H1 (cell line): ENCODE measurements at places on chromosomes 1 and 21. TPM values are rescaled to one million over a fixed set of nuclear protein-coding genes. Genes with fewer than 3 reads are reported as not detected.
A peak's percentile ranks its signal among the peaks of the same experiment; 100 is the strongest.

Gene HPCA
- 0.70 and 0.78 TPM in 2 replicates for polyA plus RNA-seq

Gene GPR25
- polyA plus RNA-seq, result not detected in 2 replicates

Gene ITGB2
- 0.63 and 0.89 TPM in 2 replicates for polyA plus RNA-seq

Gene GNG12
- polyA plus RNA-seq, result 5.9 and 11.4 TPM in 2 replicates

Gene OVAAL
- not detected in 2 replicates for polyA plus RNA-seq

DNA sequence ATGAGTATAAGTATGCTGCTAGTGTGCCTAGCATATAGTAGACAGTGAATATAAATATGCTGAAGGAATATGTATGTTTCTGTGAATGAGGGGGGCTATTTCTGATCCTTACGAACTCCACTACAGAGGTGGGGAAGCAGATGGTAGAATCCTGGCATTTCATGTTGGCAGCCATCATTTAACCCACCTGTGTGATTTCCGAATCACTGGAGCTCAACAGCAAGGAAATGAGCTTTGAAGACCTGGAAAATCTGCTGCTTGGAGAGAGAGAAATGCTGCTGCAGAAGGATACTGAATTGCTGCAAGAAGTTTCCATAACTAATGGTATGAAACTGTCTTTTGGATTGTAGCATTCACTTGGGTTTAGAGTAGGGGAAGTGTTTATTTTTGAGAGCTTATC, 83.5 kb downstream of the RABGAP1L start:
- no peak overlapping the region for H3K27ac ChIP-seq
- H3K4me1 ChIP-seq, result no peaks in the 10 kb centered on the region
- peaks cover 27% of the 10 kb centered on the region for H3K36me3 ChIP-seq
- no peaks in the 10 kb centered on the region for H3K27me3 ChIP-seq
- no peak overlapping the region for H3K4me3 ChIP-seq

DNA sequence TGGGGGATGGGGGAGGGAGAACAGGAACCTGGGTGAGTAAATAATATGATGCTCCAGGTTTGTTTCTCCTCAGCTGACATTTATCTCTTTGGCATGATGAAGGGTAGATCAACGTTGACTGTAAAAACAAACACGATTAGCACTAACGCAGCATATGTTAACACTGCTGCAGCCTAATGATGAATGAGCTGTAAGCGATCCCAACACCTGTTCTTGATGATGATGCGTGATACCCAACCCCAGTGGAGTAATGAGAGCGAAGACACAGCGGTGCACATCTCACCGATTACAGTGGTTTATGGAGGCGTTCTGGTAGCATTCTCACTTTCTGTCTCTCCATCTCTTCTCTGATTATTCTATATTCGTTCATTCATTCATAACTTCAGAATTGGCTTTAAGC, 640.4 kb downstream of the USP25 start:
- H3K4me1 ChIP-seq, result no peaks in the 10 kb centered on the region
- no peaks in the 10 kb centered on the region for H3K27me3 ChIP-seq
- H3K27ac ChIP-seq, result no peak overlapping the region
- no peak for DNase-seq

DNA sequence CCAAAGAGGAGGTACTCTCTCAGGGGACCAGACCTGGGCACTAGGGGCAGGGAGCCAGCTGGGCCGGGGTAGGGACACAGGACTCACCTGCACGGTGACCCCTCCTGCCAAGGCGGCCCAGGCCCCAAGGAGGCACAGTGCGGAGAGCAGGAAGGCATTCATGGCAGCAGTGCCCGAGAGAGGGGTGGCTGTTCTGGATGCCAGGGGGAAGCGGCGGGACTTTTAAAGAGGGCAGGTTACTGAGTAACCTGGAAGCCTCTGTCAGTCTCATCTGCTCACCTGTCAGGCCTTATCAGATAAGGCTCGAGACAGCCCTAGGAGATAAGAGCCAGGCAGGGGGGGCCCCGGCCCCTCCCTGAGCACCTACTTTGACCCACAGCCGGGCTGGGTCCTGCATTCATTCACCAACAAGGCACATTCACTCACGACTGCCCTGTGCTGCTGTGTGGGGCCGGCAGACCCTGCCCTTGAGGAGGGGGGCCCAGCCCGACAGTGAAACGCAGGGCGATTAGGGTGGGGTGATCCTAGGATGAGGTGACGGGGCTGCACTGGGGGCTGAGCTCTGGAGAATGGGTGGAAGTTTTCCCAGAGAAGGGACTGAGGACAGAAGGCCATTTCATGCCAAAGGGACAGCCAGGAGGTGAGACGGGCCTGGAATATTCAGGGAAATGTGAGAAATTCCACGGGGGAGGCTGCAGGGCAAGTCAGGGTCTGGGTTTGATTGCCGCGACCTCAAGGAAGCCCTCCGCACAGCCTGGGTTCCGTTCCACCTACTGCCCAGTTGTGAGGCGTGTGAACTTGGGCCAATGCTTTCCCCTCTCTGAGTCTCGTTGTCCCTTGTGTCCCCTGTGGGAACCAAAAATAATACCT, at the start of gene GUCA2A:
GUCA2A (minus strand) TSS at position 195 of the 870 bp plus-strand sequence; CDS start at position 162, 33 bp downstream.
- no peaks in the 10 kb centered on the region for H3K36me3 ChIP-seq
- no peaks in the 10 kb centered on the region for H3K4me1 ChIP-seq
- H3K27me3 ChIP-seq, result no peaks in the 10 kb centered on the region
- no peak for DNase-seq
- no peak within 1 kb of the TSS for H3K4me3 ChIP-seq

- peaks cover 4% of the 10 kb centered on the region; the same call in 1 of the 2 replicates for H3K4me1 ChIP-seq
- DNase-seq, result peak; percentile 92
- no peak overlapping the region for H3K27ac ChIP-seq
- H3K4me3 ChIP-seq, result peak overlapping the region; percentile 51
- no peaks in the 10 kb centered on the region for H3K27me3 ChIP-seq
Measured at GRCh38 chr1:156356875-156357534, 12.0 kb upstream of the RHBG start.

GRCh38 chr1:118504867-118505266, 319.8 kb upstream of the SPAG17 start:
- H3K27me3 ChIP-seq, result no peaks in the 10 kb centered on the region
- H3K36me3 ChIP-seq, result no peaks in the 10 kb centered on the region
- no peak for DNase-seq
- peaks cover 4% of the 10 kb centered on the region for H3K4me1 ChIP-seq
